Sigmoid colon (tissue), 7 donors: ENCODE measurements at places on chromosomes 16 and 17. TPM values are rescaled to one million over a fixed set of nuclear protein-coding genes. Genes with fewer than 3 reads are reported as not detected.

The ITGB3 gene
- total RNA-seq: 42.1 TPM

The SPATA32 gene
- not detected for total RNA-seq

The TM4SF5 gene
- not detected for total RNA-seq

The HBA2 gene
- 8.2 TPM for total RNA-seq
